NCI-H1105 (cell line): ENCODE measurements at places on chromosomes 5 and 9.

DNA sequence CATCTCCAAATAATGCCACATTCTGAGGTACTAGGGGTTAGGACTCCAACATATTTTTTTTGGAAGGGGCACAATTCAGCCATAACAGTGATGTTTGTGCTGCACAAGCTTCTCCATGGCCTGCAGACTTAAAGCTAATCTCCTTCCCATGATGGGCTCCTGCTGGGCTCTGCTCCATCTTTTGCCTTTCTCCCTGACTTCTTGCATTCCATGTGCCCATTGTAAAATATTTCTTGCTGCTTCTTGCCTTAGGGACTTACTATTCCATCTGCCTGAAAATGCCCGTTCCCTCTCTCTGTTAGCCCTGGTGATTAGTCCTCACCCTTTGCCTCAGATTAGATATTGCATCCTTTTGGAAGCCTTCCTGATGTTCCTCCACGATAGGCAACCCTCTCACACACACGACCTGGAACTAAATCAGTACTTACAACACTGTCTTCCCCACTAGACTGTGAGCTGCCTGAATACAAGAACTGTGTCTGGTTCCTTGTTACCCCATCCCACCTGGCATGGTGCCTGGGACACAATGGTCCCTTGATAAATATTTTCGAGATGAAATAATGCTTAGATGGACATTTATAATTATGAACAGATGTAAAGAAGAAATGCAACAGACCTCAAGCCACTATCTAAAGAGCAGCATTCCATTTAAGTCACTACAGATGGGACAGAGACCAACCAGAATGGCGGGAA lies 33.5 kb downstream of the OR1J1 start:
- DNase-seq = no peak

- no peak for DNase-seq
Observed at GRCh38 chr9:36306471-36307306, 48.4 kb upstream of the GNE start.

DNA sequence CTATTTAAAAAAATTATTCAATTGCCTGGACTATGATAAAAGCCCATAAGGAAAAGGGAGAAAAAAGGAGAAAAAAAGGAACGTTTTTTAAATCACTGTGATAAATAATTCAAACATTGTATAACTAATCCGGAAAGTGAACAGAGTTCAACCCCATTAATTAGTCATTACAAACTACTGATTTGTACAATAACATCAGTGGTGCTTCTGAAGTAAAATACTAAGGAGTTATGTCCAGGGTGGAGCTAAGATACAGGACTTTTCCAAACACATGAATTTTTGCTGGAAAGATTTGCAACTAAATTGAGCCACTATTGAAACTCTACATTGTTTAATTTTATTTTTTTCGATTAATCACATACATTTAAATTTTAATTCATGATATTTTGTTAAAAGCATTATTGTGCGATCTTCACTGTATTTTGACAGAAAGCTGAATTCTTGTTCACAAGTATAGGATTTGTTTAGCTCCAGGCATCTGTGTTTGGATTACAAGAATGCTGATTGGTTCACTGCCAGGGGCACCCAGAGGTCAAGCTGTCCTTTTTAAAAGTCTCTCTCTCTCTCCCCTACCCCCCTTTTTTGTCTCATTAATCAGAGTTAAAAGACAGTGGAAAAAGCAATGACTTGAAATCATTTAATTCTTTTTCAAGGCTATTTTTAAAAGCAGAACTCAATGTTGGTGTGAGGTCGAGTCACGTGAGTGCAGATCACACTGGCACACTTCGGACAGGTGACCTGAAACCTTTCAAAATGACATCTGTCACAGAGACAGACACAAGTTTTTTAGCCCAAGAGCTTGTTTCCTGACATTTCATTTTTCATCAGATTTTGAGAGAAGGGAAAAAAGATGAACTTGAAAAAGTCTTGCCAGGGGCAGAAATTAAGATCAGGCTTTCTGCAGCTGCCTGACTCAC lies 387.3 kb downstream of the NR2F1-AS1 start:
- no peak for DNase-seq

DNA sequence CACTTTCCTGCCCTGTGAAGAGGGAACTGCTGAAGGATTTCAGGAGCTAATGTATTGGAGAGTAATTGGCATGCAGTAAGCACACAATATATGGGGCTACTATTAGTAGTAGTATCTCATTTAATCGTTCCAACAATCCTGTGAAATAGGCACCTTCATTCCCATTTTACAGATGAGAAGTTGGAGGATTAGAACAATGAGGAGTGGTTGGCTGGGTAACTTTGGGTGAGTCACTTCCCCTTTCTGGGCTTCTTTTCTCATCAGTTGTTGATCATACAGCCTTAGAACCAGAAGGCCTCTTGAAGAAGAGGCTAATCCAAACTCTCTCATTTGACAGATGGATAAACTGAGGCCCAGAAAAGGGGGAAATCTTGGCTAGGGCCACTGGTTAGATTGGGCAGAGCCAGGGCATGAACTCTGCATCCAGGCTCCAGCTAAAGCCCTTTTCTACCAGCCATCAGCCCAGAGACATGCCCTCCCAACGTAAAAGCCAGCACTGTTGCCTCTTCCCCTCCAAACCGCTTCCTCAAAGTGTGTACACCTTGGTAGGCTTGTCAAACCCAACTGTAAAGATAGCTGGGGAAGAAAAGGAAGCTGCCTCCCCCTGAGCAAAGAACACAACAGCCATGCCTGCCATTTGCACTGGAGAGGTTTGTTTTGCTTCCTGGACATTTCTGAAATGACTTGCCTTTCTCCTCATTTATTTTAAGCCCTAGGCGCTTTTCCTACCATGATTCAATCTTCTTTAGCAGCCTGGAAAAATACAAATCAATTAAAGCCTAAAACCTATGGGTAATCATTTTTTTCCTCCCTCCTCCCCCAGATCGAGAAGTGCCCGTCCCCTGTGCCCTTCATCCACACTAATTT lies 992 bp downstream of the SPACA9 start:
- DNase-seq = no peak

DNA sequence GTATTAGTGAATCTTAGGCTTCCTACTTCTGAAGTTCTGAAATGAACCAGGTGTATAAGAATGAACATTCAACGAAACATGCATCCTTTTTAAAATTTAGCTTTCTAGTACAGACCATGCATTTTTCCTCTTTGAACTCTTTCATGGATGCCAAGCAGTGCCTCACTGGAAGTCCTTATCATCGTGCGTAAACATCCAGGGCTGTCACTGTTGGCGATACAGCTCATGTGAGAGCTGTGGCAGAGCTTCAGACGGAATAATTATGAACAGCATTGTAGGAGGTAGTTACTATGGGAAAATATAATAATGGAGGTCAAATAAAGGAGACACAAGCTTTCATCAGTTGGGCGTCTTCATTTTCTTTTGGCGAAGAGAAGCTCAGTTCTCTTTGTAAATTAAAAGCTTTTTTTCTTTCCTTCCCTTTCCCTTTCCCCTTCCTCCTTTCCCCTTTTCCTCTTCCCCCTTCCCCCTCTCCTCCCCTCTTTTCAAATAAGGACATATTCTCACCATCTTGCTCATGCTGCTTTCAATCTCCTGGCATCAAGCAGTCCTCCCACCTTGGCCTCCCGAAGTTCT lies 167.3 kb downstream of the KDM4C start:
- no peak for DNase-seq

DNA sequence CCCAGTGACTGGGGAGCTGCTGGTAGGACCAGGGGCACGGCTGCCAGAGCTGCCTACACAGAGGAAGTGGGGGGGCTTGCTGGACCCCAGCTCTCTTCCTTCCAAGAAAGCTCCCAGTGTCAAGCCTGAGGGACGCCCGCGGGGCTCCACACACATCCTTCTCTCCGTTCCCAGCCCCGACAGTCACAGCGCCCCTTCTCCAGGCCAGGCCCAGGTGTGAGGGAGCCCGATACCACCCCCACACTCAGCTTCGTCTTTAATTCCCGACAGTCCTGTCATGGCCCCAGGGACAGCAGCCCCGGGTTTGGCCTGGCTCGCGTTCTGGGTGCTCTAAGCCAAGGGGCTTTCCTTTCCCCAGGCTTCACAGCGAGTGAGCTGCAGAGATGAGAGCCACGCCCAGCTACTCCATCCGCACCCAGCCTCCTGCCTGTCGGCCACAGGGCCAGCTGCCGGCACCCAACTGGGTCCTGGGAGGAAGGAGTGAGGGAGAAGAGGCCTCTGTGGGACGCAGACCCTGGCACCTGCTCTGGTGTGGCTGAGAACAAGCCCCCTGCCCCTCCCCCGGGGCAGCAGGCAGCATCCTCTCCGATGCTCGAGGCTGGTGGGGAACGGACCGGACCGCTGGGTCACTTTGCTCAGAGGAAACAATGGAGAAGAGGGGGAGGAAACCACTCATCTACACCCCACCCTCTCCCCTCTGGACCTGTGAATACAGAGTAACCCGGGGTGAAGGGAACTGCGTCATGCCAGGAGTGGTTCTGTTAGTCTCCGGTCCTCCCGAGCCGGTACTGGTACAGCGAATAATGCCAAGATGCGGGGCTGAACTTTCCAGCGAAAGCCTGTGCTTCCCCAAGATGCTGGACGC lies 53.9 kb upstream of the PHYKPL start:
- no peak for DNase-seq

DNA sequence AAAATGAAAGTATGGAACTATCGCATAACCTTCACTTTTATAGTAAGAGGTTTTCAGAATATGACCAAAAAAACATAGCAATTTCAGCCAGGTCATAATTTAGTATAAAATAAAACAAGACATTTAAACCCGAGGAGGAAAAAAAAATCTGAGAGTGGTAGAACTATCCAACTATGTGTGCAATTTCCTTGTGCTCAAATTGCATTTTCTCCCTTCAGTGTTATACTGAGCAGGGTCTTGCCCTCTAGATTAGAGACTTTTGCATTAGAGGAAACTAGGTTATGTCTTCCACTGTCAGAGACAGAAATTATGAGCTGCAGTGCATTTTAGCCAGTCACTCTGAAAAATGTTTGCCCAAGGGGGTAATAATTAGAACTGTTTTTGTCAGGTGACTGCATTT lies 330.6 kb downstream of the NR2F1-AS1 start:
- no peak for DNase-seq

DNA sequence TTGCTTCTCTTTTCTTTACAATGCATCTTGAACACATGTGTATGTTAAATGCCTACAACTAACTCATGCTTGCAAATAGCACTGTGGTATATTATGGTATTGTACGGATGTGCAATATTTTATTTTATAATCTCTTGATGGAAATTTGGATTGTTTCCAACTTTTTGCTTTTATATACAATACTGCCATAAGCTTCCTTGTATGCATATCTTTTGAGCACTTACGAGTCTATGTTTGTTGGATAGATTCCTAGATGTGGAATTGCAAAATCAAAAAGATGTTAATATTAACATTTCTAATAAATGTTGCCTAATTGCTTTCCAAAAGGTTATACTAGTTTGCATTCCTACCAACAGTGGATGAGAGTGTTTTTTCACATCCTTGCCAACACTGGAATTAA lies 3.4 kb upstream of the GALNT12 start:
- no peak for DNase-seq

DNA sequence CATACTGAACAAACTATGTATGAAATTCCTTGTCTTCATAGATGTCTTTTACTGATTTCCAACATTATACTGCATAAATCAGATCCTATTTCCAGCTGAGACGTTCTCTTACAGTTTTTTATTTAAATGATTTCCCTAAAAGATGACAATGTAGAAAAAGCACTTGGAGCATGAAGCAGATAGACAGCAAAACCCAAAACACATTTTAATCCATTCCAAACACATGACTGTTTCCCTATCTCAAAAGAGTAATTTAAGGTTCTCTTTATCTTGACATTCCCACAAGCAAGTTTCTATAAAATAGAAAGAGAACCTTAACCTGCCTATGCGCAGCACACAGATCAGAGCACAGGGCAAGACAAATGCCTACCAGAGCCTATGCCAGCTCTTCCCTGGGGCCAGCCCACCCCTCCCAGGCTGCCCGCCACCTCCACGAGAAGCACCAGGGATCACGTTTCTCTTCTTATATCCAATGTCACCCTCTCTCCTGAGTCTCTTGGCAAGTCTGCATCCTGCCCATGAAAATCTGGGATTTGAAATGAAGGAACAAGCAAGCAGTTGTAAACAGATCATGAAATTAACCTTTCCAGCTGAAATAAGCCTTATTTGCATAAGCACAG lies 52.4 kb downstream of the RETREG1 start:
- DNase-seq = no peak

GRCh38 chr5:82396871-82397514 lies 118.8 kb upstream of the RPS23 start:
- no peak for DNase-seq

GRCh38 chr5:35136386-35136785 lies 88.6 kb upstream of the AGXT2 start:
- DNase-seq = no peak

GRCh38 chr5:73120222-73121118 lies at the start of gene TMEM171:
TMEM171 (plus strand) TSS chr5:73120575; CDS start chr5:73123374, 2,799 bp downstream.
- no peak for DNase-seq
